ENCODE measurements at places on chromosomes 13 and 19.

- H3K27ac ChIP-seq: no peak overlapping the region
- no peak overlapping the region for H3K4me3 ChIP-seq
- peaks cover 5% of the 10 kb centered on the region for H3K4me1 ChIP-seq
- DNase-seq: no peak
- peaks cover 27% of the 10 kb centered on the region for H3K27me3 ChIP-seq
Observed at GRCh38 chr19:1540365-1540925, 16.6 kb downstream of the PLK5 start.

- H3K36me3 ChIP-seq: no peaks in the 10 kb centered on the region
- no peaks in the 10 kb centered on the region for H3K27me3 ChIP-seq
Observed at GRCh38 chr19:43673637-43674036, 3.7 kb upstream of the PLAUR start.

DNA sequence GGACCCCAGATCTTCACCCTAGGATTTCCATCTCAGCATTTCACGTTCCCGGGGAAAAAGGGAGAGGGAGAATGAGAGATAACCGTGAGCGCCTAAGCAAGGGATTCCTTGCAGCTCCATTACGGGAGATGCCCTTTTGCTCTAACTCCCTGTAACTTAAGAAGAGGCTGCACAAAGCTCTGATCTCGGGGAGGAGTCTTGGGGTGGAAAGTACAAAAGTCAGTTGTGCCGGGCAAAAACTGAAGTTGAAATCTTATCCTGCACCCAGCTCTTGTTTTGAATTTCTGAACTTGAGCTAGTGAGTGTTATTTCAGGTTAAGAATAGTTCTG, 256.4 kb upstream of the SOX21 start:
- H3K4me1 ChIP-seq: peaks cover 6% of the 10 kb centered on the region
- DNase-seq: no peak
- no peaks in the 10 kb centered on the region for H3K36me3 ChIP-seq
- peaks cover 23% of the 10 kb centered on the region for H3K27me3 ChIP-seq

GRCh38 chr19:29587518-29587986, 18.5 kb upstream of the POP4 start:
- H3K36me3 ChIP-seq: no peaks in the 10 kb centered on the region
- peaks cover 16% of the 10 kb centered on the region for H3K27me3 ChIP-seq
- H3K27ac ChIP-seq: no peak overlapping the region
- no peak overlapping the region for H3K4me3 ChIP-seq
- peak; percentile 28 for DNase-seq

GRCh38 chr13:60137911-60138560, 25.7 kb downstream of the DIAPH3 start:
- no peak overlapping the region for H3K4me3 ChIP-seq
- DNase-seq: no peak
- no peaks in the 10 kb centered on the region for H3K4me1 ChIP-seq
- no peaks in the 10 kb centered on the region for H3K27me3 ChIP-seq

DNA sequence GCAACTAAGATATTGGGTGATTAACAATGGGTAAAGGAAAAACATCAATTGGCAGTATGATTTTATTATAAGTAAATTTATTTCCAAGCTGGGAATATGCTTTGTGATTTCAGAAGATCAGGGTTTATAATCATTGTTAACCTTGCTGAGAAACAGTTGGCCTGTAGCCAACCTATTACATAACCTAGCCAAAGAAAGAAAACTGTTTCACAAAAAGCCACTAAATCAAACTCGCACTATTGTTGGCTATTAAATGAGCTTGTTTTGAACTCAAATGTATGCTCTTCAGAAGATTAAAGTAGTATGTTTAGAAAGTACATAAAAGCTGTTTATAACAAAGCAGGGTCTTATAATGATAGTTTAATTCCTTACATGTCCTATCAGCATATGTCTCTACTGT, 151.7 kb downstream of the LHFPL6 start:
- H3K27ac ChIP-seq: no peak overlapping the region
- no peak for DNase-seq
- no peaks in the 10 kb centered on the region for H3K36me3 ChIP-seq
- H3K4me3 ChIP-seq: no peak overlapping the region
- no peaks in the 10 kb centered on the region for H3K4me1 ChIP-seq

GRCh38 chr19:22088541-22089144, 36.4 kb downstream of the ZNF257 start:
- no peak overlapping the region for H3K4me3 ChIP-seq
- no peaks in the 10 kb centered on the region for H3K4me1 ChIP-seq
- DNase-seq: no peak
- H3K27ac ChIP-seq: no peak overlapping the region

GRCh38 chr13:83877651-83878355, 4.5 kb downstream of the SLITRK1 start:
- H3K27me3 ChIP-seq: peaks cover 38% of the 10 kb centered on the region
- H3K4me1 ChIP-seq: peaks cover 7% of the 10 kb centered on the region
- no peaks in the 10 kb centered on the region for H3K36me3 ChIP-seq
- no peak overlapping the region for H3K27ac ChIP-seq
- no peak overlapping the region for H3K4me3 ChIP-seq

- no peaks in the 10 kb centered on the region for H3K36me3 ChIP-seq
- DNase-seq: no peak
- H3K4me3 ChIP-seq: no peak overlapping the region
Observed at GRCh38 chr13:43911871-43912270, 32.2 kb downstream of the LACC1 start.

DNA sequence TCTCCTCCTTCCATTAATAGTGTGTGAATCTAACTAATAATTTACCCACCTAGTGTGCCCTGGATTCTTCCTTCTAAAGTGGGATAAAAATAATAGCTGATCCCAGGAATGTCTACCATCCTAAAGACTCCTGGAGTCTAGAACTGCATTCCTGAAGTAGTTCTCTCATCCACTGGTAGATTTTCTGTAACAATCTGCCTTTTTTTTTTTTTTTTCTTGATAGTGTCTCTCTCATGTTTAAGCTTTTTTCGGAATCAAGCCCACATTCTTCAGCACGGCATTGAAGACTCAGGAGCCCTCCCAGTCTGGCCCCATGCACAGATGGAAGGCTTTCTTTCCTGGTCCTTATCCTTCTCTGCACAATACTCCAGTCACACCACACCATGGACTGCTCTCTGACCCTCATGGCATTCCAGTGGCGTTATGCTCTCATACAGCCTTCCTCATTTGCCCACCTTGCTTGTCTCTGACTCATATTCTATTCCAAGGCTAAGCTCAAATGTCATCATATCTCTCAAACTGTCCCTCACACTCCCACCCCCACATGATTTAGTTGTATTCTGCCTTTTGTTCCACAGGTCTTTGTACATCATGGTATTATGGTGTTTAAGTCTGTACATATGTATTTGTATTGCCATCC, 68.7 kb upstream of the FRY start:
- H3K27ac ChIP-seq: no peak overlapping the region
- DNase-seq: no peak
- no peaks in the 10 kb centered on the region for H3K36me3 ChIP-seq
- no peak overlapping the region for H3K4me3 ChIP-seq
- H3K27me3 ChIP-seq: no peaks in the 10 kb centered on the region

DNA sequence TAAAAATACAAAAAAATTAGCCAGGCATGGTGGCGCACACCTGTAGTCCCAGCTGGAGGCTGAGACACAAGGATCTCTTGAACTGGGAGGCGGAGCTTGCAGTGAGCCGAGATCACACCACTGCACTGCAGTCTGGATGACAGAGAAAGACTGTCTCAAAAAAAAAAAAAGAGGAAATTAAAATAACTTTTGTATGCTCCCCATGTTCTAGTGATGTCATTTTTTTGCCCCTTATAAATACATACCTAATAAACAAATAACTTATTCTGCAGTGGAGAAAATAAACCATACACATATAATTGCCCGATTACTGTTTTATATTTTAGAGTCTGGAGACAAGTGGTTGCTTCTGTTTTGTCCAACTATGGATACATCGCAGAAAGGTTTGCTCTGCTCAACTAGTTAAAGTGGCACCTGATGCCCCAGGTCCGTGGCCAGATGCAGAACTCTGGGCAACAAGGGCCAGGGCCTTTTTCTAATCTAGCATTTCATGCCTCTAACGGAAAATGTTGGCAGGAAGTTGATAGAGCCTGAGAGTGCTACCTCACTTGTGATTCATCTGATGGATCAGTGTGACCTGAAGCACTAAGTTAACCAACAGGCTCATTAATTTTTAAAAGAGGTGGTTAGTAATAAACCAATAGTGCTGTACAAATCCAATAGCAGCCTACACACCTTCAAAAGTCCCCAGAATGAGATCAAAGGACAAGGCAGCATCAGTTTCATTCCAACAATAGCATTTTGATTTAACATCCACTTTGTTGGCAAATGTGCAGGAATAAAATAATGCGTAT, 18.8 kb downstream of the UBE2L5 start:
- H3K27me3 ChIP-seq: no peaks in the 10 kb centered on the region
- peaks cover 3% of the 10 kb centered on the region for H3K4me1 ChIP-seq
- DNase-seq: no peak

DNA sequence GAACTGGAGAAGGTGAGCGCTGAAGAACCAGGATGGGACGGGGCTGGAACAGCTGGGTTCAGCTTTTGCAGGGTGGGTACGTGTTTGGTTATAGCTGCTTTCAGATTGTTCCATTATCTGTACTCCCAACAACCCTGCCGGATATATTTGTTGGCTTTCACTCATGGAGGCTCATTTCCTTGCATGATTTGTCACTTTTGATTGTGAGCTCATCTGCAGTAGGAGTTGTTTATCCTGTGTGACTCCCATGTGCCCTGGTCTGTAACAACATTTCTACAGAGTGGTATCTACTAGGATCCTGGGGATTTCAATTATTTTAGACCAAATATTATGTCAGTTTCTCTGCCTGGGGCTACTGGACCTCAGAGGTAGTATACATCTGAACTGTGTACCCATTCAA, 5.4 kb downstream of the ARL11 start:
- no peaks in the 10 kb centered on the region for H3K27me3 ChIP-seq
- no peak for DNase-seq
- H3K4me1 ChIP-seq: peaks cover 15% of the 10 kb centered on the region
- H3K36me3 ChIP-seq: no peaks in the 10 kb centered on the region
- H3K4me3 ChIP-seq: no peak overlapping the region
- H3K27ac ChIP-seq: no peak overlapping the region

DNA sequence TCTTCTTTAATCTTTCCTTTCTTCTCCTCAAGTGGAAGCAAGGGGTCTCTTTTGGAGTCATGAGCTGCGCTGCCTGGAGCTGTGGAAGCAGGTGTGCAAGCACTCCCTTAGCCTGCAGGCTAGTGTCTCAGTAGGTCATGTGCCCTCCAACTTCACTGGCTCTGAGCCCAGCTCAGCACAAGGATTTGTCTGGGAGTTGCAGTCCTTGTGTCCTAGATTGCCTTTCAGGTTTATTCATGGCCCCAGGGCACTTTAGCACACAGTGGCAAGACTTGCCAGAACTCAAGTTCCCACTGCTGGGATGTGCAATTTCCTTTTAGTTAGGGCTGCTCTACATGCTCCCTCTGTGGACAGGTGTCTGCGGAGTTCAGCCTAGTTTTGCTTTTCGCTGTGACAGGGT, 211.7 kb downstream of the LIG4 start:
- H3K27me3 ChIP-seq: no peaks in the 10 kb centered on the region
- H3K4me3 ChIP-seq: no peak overlapping the region
- no peak overlapping the region for H3K27ac ChIP-seq
- no peaks in the 10 kb centered on the region for H3K36me3 ChIP-seq

GRCh38 chr19:8128551-8128950, 20.8 kb downstream of the FBN3 start:
- no peaks in the 10 kb centered on the region for H3K4me1 ChIP-seq
- H3K36me3 ChIP-seq: no peaks in the 10 kb centered on the region
- no peak for DNase-seq
- H3K4me3 ChIP-seq: no peak overlapping the region
- H3K27me3 ChIP-seq: no peaks in the 10 kb centered on the region

DNA sequence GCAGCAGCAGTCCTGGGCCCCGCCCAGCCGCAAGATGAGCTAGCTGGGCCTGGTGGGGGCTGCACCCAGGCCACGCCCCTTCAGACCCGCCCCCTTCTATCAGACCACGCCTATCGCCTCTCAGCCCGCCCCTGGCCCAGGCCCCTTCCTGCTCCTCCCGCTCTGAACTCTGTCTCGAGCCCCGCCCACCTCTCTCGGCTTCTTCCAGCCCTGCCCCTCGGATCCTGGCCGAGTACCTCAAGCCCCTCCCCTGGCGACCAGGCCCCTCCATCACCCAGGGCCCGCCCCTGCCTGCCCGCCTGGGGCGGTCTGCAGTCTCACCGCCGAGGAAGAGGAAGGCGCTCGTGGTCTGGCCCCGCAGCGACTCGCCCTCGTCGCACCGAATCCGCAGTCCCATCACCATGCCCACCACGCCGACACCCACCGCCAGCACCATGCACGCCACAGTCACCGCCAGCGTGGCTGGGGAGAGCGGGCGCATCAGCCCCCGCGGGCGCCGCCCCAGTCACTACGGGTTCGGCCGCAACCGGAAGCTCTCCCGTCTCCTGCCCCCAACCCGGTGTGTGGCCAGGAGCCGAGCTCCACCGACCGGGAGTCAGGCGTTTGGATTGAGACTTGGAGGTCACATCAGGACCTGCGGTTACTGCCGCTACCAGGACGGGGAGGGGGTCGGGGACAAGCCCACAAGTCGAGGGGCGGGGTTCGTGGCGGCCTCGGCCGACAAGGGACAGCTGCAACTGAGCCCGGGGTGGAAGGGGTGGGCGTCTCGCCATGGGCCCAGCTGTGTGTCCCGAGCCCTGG, 1.0 kb downstream of the CLDND2 start:
- peak overlapping the region; percentile 65 for H3K27ac ChIP-seq
- H3K4me3 ChIP-seq: peak overlapping the region; percentile 90
- peak; percentile 93 for DNase-seq
- H3K27me3 ChIP-seq: no peaks in the 10 kb centered on the region

DNA sequence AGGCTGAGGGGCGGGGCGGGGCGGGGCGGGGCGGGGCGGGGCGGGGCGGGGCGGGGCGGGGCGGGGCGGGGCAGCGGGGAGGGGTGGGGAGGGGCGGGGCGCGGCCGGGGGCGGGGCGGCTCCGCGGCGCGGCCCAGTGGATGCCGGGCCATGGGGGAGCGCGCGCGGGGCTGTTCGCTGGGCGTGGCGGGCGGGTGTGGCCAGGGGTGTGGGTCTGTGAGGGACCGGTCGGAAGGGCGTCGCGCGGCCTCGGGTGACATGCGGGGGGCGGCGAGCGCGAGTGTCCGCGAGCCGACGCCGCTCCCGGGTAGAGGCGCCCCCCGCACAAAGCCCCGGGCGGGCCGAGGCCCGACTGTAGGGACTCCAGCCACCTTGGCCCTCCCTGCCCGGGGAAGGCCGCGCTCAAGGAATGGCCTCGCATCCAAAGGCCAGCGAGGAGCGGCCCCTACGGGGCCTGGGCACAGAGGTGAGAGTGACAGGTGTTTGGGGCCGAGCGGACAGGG, at the start of gene ZFP28:
TSS of gene ZFP28 (plus strand) at position 188 of the 503 bp plus-strand sequence. CDS start at position 259, 71 bp downstream.
- no peaks in the 10 kb centered on the region for H3K27me3 ChIP-seq
- peak within 1 kb of the TSS; percentile 75 for H3K27ac ChIP-seq
- H3K36me3 ChIP-seq: no peaks in the 10 kb centered on the region
- DNase-seq: peak; percentile 6

Data from CD4-positive, alpha-beta T cell (primary cell).